ENCODE measurements at places on chromosomes 3 and 15. TPM values are rescaled to one million over a fixed set of nuclear protein-coding genes. Genes with fewer than 3 reads are reported as not detected.

GRCh38 chr3:189512039-189512438 lies 119.2 kb upstream of the TP63 start:
- DNase-seq: no peak

EPHA3 gene
- total RNA-seq: 2.5 TPM

NANOGP8 gene
- total RNA-seq: 0.88 TPM

NFKBIZ gene
- total RNA-seq: 83.7 TPM

KCNAB1 gene
- 2.4 TPM for total RNA-seq
